ENCODE measurements at places on chromosomes 12 and 14. TPM values are rescaled to one million over a fixed set of nuclear protein-coding genes. Genes with fewer than 3 reads are reported as not detected.

L2HGDH gene
- 8.8 TPM for total RNA-seq

PMCH gene
- total RNA-seq, result not detected

AMIGO2 gene
- total RNA-seq, result 64.0 TPM

CMKLR1 gene
- not detected for total RNA-seq

TPH2 gene
- total RNA-seq, result not detected

TTC9 gene
- 14.1 TPM for total RNA-seq

CELA1 gene
- total RNA-seq, result not detected

RPGRIP1 gene
- not detected for total RNA-seq

Measured in airway epithelial cell (primary cell).